ENCODE measurements at places on chromosomes 3 and 15.

GRCh38 chr3:106160396-106160795, 291.6 kb upstream of the CBLB start:
- no peak for DNase-seq

DNA sequence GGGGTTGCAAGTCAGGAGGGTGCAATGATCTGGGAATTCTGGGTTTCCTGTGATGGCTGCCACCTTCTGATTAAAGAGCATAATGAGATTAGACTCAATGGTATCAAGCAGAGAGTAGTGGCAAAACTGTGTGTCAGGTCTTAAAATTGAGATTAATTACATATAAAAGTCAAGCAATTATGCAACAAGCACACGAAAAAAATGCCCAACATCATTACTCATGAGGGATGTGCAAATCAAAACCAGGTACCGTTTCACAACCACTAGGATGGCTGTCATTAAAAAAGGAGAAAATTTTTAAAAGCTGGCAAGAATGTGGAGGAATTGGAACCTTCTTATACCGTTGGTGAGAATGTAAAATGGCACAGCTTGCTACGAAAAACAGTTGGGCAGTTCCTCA, 205.0 kb downstream of the OSBPL10 start:
- DNase-seq: no peak

GRCh38 chr3:87420171-87420570, 143.8 kb upstream of the POU1F1 start:
- no peak for DNase-seq

- no peak for DNase-seq
Observed at GRCh38 chr3:133256787-133257483, 142.9 kb upstream of the BFSP2 start.

Measured in CD4-positive, alpha-beta T cell treated with Interleukin-4 for 4 hours (primary cell).